ENCODE measurements at places on chromosomes 3 and 15.

- no peak for DNase-seq
Measured at GRCh38 chr3:128855569-128855968, 23.9 kb upstream of the ACAD9 start.

- no peak for DNase-seq
Measured at GRCh38 chr3:52784021-52784621, 6.7 kb downstream of the ITIH1 start.

GRCh38 chr3:17831366-17831765, 88.9 kb upstream of the TBC1D5 start:
- DNase-seq = no peak

DNA sequence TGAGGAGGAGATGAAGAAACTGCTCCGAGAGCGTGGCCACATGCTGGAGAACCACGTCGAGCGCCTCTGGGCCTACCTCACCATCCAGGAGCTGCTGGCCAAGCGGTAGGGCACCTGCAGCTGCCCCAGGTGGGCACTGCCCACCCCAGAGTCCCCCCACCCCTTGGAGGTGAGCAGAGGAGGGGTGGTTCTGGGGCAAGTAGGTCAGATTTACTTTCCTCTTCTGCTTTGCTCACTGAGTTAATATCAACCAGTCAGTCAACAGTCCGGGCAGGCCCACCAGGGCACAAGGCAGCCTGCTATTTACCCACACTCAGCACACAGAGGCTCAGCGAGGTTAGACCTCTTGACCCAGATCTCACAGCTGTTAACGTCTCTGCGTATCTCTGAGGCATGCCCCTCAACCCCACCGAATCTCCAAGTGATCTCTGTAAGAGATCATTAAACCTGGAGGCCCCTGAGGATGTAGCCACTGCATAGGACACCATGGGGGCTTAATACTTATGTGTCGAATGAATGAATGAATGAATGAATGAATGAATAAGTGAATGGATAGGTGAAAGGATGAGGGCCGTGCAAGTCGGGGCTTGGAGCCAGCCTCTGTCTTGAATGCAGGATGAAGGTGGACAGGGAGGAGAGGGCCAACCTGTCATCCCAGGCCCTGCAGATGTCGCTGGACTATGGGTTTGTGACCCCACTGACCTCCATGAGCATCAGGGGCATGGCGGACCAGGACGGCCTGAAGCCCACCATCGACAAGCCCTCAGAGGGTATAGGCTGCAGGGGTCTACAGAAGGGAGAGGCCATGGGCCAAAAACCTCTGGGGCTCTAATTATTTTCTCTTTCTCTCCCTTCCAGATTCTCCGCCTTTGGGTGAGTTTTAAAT, 8.0 kb upstream of the ITIH3 start:
- no peak for DNase-seq

GRCh38 chr3:153785901-153786300, 335.3 kb upstream of the ARHGEF26 start:
- DNase-seq = no peak

DNA sequence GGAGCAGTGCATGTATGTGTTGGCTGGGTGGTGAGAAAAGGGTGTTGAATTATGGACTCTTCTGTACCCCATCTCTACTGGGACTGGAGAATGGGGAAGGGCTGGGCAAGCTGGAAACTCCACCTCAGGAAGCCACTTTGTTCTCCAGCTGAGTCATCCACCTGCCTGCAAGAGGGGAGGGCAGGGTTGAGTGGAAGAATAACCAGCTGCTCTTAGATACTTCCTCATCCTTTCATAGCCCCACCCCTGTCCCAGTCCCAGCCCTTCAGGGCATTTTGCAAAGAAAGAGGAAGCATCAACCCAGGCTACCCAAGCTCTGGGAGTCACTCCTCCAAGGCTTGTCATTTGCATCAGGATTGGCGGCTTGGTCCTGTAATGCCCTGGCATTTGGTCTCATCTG, 33.1 kb downstream of the RAB11A start:
- no peak for DNase-seq

- DNase-seq = no peak
Measured at GRCh38 chr3:25372167-25372566, 55.9 kb upstream of the RARB start.

DNA sequence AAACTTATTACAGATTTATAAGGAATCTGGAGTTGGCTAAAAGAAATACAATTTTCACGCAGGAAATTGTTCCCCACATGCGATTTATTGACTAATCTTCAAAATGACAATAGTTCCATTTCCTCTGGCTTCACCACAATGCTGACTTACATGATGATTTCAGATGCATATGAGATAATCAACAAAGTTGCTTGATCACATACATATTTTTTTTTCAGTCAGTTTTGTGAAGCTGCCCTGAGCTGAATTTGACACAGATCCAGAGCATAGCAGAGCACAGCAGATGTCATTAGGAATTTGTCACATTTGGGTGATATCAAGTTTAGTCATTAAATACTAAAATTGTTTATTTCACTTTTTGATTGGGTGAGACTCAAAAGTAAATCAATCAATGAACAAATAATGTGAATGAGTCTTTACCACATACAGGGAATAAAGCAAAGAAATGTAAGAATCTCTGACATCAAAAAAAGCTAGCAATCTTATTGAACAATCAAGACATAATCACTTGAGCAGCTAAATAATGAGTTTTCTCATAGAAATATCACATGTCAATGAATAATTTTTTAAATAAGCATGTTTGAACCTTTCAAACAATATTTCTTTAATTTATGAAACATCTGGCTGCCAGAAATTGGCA, 18.3 kb downstream of the CPB1 start:
- no peak for DNase-seq

DNA sequence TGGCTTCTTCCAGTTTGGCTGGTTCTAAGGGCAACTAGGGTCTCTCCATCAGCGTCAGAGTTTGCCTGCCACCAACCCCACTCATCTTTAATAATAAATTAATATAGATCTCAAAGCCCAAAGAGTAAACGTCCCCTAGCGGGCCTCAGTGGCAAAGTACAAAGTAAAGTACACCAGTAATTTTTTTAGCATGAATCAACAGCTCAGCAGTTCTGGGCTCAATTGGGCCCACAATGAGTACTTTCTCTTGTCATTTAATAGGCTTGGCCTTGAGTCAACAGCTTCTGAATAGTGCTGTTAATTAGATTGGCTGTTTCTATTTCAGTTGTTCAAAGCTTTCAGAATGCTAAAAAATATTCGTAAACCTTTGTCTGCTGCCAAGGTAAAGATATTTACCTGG, 89.0 kb upstream of the PFN2 start:
- DNase-seq = no peak

GRCh38 chr3:99644746-99645145, 6.4 kb downstream of the COL8A1 start:
- no peak for DNase-seq

- no peak for DNase-seq
Measured at GRCh38 chr3:167958141-167958540, 137.6 kb downstream of the GOLIM4 start.

DNA sequence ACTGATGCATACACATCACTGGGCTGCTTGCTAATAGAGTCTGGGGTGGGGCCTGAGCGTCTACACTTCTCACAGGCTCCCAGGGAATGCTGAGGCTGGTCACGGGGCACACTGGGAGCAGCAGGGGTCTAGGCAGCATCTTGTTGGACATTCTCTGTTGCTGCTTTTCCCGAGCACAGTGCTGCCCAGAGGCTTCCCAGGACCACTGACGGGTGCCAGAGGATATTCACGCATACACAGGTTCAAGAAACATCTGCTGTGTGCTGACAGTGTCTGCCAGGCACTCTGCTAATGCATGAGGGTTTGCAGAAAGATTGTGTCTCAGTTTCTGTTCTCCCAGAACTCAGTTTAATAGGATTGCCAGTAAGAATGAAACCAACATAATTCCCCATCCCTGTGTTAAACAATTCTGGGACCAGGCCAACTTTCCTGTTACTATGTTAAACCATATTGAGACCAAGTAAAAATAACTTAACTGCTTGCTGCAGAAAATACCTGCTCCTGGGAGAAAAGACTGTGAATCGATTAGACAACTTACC, 23.9 kb upstream of the BCL2L10 start:
- no peak for DNase-seq

DNA sequence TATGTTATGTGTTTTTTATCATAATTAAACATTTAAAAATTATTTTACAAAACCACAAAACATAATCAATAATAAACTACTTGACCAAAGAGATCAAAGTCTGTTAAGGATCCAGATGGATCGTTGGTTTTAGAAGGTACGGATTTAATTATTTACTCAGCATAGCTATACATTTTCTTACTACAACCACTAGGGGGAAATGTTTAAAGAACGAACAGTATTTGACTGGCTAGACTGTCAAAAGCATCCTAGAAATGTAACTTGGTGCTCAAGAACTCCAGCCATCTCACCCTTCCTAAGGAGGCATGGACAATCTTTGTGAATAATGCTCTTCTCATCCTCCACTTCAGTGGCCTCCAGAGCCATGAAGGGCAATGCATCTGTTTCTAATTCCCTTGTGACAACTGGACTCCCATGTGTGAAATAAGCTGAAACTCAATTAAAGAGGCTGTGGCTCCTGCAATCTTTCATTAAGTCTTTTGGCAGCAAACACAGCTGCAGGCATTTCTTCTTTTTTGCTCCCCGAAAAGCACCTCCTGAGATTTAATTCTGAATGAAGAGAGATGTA, 94.7 kb upstream of the TUSC7 start:
- DNase-seq = no peak

DNA sequence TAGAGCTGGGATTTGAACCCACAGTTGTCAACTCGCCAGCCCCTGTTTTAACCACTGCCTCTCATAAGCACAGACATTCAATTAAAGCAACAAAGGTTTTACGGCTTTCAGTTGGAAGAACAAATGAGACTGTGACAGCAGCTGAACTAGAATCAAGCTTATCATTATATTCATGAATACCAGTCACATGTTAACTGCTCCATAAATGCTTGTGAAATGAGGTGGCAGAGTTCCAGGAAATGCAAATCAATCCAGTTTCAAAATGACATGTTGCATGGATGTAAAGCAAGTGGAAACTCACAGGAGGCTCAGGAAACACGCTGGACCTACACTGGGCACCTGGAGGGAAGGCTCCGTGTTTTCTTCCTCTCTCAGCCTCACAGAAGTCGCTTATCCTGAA, 3.9 kb downstream of the GP5 start:
- no peak for DNase-seq

DNA sequence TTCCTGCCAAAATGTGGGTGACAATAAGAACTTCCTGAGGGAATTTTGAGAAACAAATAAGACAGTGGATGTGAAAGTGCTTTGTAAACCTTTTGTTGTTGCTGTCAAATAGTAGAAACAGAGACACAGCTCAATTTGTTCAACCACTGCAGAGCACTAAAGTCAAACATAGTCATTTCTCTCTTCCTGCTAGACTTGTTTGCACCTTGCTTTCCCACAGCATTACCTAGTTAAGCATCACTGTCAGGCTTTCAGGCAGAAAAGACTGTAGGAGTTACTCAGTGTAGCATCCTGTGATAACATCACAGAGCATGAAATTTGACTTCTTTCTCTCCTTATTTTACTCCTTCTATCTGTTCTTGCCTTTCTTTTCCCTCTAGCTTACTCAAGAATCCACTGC, 27.1 kb downstream of the SLC12A1 start:
- DNase-seq = no peak

- no peak for DNase-seq
Measured at GRCh38 chr3:134251731-134252391, 1.2 kb upstream of the RYK start.

GRCh38 chr3:191236646-191237045, 37.6 kb downstream of the OSTN start:
- DNase-seq = no peak

DNA sequence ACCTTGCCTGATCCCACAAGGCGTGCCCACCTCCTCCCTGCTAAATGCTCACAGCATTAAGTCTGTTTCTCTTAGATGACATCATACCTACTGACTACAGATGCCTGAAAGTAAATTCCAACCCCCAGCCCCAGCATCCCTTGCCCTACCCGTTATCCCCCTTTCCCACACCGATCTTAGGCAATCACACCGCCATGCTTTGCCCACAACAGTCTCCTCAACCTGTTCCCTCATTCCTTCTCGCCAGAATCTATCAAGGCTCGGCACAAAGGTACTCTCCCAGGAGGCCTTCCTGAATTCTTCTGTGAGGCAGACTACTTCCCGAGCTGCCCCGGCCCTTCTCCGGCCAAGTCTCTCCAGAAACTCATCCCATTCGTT, 789 bp upstream of the SEC61A1 start:
- DNase-seq = no peak

DNA sequence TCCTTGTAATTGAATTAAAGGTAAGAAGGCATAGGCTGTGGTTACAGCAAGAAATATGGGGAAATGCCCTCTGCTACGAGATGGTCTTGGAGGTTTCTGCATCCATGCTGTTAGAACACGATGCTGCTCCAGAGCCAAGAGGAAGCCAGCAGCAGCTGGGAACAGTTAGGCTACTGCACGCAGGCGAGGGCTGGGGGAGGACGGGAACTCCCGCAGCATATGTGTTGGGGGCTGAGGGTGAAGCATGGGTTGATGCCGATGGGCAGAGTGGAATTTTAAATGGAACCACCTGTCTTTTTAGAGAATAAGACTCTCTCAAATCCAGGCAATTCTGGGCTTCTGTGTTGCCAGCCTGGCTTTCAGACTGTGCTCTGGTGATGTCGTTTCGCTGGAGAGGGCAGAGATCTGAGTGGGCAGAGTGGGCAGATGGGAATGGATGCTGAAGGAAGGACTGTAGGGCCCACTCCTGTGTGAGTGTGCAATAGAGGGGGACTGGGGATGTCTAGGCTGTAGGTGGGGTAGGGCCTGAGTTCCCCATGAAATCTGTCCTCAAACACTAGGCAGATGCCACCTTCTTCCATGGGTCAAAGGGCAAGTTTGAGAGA, 417.0 kb upstream of the TPM1 start:
- DNase-seq = no peak

DNA sequence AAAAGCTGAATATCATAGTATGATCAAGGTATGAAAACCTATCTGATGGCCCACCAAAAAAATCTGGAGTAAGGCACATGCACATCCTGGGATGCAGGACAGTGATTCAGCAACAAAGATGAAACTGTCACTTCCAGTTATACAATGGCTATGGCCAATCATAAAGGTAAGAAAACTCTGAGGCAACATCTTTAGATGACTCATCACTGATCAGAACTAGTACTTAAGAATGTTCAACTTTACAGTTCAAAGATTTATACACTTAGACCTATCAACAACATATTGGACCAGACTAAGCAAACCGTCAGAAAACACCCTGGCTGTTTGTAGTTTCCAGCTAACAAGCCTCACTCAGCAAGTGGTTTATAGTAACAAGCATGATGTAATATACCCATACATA, 21.3 kb upstream of the PLCH1 start:
- DNase-seq = no peak

DNA sequence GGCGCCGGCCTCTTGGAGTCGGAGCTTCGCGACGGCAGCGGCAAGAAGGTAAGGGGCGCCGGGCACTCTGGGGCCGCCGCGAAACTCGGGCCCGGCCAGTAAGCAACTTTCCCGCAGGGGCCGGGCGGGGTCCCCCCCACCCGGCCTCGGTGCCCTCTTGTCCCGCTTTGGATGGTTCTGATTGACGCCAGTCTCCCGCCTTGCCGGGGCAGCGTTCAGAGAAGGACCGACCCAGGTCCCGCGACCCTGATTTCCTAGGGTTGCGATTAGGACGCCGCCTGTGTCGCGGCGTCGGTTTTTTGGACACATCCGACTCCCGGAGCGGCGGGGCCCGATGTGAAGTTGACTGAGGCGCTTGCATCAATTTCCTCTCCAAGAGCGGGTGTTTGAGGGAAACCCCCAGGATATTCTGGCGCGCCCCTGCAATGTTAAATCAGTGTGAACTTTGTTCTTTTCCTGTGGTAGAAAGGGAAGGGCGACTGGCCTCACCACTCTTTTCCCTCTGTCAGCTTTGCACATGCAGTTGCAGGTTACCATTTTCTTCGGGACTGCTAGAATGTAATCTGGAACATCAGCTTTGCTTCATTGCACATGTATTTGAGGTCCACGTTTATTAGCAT, 755 bp downstream of the PDE8A start:
- DNase-seq = no peak

Measured in D721Med (cell line).